Left ventricle myocardium inferior (tissue), 1 donor: ENCODE measurements at places on chromosomes 1 and 21. TPM values are rescaled to one million over a fixed set of nuclear protein-coding genes. Genes with fewer than 3 reads are reported as not detected.

GRCh38 chr1:238488401-238488800 is 597.7 kb upstream of the ZP4 start:
- no peak for DNase-seq

DNA sequence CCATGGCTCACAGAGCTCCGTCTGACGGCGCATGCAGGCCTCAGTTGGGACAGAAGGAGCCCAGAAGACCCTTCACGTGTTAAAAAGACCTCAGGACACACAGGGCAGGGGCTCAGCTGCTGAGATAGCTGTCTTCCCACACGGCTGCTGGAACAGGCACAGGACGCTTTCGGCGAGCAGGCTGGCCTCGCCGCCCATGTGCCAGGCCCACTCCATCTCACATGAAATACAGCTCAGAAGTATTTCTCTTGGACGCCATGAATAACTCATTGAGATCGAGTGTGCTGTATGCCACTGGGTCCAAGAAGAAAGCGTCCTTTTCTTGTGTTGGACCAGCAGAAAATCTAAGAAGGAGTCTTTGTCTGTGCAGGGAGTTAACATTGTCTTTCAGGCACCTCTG is 69.6 kb downstream of the SIM2 start:
- DNase-seq = no peak

DNA sequence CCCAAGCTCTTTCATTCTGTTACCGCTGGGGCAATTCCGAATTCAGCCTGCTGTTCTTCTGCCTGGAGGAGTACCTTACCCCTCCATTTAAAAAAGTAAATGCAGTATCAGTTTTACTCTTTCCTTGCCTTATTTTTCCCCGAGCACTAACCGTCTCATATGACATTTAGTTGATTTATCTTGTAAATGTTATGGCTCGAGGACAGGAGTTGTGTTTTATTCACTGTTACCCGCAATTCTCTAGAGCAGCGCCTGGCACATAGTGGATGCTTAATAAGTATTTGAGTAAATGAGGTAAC is 425 bp upstream of the TADA1 start:
- no peak for DNase-seq

- DNase-seq = no peak
Observed at GRCh38 chr1:77322061-77322900, 40.5 kb downstream of the AK5 start.

DNA sequence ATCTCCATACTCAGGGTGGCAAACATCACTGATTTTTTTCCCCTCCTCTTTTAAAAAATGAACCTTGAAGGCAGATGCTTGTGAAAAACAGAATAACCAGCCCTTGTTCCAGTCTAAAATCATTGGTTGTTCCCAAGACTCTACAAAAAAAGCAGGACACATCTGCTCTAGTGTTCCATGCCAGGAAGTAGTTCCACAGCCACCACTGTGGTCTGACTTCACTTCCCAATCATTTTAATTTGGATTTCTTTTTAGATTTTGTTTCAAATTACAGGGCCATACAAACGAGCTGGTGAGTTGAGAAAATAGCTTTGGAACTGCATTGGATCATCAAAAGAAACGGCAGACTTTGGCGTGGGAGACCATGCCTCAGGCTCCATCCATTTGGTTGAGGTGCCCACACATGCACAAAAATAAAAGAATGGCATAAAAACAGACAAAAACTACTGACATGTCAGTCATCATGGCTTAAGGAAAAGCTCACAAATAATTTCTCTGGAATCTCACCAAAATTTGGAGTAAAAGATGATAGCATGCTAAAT is 210.0 kb downstream of the GABPA start:
- DNase-seq = no peak

DNA sequence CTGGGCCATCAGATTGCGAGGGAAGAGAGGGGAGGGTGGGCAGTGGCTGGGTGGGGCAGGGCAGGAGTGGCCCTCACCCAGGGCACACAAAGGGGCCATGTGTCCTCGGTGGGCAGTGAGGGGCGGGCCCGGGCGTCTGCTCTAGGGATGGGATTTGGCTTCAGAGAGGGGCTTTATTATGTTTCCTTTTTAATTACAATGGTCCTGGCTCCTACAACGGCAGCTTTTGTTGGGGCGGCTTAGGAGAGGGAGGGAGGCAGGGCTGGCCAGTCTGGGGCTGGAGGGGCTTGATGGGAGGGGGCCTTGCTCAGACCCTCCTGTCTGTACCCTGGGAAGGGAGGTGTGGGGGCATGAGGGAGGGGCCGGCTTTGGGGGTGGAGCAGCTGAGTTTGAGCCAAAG is 102.8 kb upstream of the WNT4 start:
- no peak for DNase-seq

GRCh38 chr1:30923597-30923996 is 15.0 kb upstream of the SDC3 start:
- DNase-seq = no peak

GABRD gene
- total RNA-seq = 0.41 TPM

- no peak for DNase-seq
Observed at GRCh38 chr1:152412756-152413155, 1.3 kb downstream of the CRNN start.

- DNase-seq = peak; percentile 43
Observed at GRCh38 chr21:45846373-45847160, 135.0 kb upstream of the COL6A1 start.

TDRD10 gene
- total RNA-seq = 2.6 TPM

NLRP3 gene
- total RNA-seq = 0.66 TPM

GRCh38 chr21:42456457-42456856 is 39.6 kb downstream of the RSPH1 start:
- DNase-seq = no peak

DNA sequence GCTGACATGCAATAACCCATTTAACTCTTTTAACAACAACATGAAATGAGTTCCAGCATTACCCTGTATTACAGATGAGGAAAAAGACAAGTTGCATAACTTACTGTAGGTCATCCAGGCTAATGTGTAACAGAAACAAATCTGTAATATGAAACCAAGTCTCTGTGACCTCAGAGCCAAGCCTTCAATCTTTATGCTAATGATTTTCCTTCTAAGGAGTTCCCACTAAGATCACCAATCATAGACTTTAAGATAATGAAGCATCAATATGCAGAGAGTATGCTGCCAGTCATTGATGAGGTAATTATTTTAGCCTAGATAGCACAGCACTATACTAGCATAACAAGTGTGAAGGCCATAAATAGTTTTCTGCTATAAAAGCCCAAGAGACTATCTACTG is 35.6 kb upstream of the RNPC3 start:
- DNase-seq = no peak

DNA sequence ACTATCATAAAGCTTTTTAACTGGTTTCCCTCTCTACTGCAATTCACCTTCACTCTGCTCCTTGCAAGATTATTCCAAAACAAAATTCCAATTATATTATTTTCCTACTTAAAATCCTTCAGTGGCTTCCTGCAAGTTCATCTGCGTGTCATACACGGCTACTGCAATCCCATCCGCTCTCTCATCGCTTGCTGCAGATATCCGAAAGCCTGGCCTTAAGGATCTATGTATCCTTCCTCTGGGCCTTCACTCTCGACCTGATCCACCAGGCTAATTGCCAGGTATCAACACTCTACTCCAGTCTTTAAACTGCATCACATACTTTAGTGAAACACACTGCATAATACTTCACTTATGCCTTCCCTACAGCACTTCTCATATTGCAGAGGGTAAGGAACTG is 44.0 kb downstream of the VAV3 start:
- no peak for DNase-seq

DNA sequence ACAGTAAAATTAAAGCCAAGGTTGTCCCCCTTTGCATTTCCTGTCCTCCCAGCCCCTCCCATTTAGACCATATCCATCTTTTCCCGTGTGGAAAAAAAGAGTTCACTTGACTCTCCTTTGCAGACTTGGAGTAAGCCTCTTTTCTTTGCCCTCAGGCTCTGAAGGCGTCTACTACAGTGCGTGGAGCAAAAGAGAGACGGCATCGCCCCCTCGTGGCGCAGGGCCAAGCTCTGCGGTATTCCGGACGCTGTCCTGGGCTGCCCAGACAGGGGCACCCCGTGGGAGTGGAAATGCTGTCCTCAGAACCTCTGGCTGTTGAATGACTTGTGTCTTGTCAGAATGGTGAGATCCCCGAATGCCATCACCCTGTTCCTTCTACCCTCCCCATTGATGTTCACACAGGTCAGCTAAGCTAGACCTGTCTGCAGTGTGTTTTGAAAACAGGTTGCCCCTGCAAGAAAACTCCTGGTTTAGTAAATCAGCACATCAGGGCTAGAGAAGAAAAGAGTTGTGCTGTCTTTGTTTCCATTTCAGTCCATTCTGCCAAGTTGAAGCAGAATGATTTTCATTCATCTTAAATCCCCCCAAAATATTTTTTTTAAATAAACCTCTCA is 12.3 kb upstream of the GJA8 start:
- peak; percentile 64 for DNase-seq

GRCh38 chr1:22579541-22580155 is 16.4 kb downstream of the EPHA8 start:
- peak; percentile 46 for DNase-seq

RNF19B gene
- 15.4 TPM for total RNA-seq

DNA sequence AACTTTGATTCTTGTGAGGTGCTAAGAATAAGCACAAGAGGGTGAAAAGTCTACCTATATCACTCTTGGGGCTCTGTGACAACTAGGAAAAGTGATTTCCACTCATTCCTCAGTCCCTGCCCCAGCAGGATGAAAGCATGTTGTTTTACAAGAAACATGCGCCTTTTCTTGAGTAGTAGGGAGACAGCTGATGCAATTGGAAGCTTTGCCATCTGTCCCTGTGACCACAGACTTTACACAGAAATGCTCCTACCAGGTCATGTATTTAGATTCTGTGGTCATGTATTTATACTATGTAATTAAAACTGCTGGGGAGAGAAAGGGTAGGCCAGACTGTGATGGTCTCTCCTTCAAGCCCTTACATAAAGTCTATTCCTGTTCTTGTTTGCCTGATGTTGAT is 445.5 kb downstream of the PTPRC start:
- DNase-seq = no peak

- no peak for DNase-seq
Observed at GRCh38 chr1:172352435-172352834, 68.0 kb upstream of the C1orf105 start.

DNA sequence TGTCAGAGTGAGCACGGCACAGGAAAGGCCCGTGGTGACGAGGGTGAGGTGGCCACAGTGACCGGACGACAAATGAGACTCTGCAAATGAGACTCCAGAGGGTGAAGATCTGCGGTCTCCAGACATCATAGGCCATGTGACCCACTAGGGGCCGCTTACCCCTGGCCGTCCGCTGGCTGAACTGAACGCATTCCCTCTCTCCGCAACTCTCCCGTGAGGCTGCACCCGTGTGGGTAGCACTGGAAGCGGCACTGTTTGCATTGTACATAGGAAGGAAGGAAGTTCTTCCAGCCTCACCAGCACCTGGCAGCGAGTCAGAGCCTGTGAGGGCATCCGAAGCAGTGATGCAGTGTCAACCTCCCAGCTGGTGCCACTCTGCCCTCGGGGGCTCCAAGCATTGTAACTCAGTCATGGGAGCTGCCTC is 23.6 kb upstream of the SPSB1 start:
- no peak for DNase-seq

DNA sequence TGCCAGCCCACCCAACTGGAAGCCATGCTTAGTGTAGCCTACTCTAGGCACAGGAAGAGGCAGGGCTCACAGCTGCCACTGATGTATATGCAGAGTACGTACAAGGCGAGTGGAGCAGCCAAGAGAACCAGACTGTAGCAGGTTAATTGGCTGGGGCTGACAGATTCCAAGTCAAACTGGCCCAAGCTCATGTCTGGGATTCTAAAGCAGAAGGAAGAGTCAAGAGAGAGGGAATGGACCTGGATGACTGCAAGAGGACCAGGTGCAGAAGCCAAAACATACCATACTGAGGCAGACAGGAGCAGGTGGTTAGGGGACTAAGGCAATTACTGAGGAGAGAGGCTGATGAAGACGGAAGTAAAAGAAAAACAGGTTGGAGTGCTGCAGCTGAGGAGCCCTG is 51.3 kb upstream of the LRRN2 start:
- DNase-seq = no peak

DNA sequence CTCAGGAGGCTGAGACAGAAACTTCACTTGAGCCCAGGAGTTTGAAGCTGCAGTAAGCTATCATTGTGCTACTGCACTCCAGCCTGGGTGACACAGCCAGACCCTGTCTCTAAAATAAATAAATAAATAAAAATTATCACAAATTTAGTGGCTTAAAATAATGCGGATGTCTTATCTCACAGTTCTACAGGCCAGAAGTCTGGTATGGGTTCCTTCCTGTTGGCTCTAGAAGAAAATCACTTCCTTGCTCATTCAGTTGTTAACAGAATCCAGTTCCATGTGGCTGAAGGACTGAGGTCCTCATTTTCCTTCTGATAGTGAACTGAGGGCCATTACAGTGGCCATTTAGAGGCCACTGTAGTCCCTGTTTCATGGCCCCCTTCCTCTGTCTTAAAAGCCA is 94.6 kb upstream of the S1PR1 start:
- no peak for DNase-seq

GRCh38 chr1:42431514-42431913 is 24.3 kb downstream of the ZMYND12 start:
- no peak for DNase-seq

PPIAL4G gene
- total RNA-seq = not detected

- no peak for DNase-seq
Observed at GRCh38 chr1:246827396-246827795, 103.2 kb downstream of the SCCPDH start.

LCE3E gene
- total RNA-seq = not detected

MTMR11 gene
- 4.9 TPM for total RNA-seq

NFIA gene
- total RNA-seq = 90.2 TPM

- no peak for DNase-seq
Observed at GRCh38 chr1:91630803-91631202, 130.2 kb downstream of the CDC7 start.

DNA sequence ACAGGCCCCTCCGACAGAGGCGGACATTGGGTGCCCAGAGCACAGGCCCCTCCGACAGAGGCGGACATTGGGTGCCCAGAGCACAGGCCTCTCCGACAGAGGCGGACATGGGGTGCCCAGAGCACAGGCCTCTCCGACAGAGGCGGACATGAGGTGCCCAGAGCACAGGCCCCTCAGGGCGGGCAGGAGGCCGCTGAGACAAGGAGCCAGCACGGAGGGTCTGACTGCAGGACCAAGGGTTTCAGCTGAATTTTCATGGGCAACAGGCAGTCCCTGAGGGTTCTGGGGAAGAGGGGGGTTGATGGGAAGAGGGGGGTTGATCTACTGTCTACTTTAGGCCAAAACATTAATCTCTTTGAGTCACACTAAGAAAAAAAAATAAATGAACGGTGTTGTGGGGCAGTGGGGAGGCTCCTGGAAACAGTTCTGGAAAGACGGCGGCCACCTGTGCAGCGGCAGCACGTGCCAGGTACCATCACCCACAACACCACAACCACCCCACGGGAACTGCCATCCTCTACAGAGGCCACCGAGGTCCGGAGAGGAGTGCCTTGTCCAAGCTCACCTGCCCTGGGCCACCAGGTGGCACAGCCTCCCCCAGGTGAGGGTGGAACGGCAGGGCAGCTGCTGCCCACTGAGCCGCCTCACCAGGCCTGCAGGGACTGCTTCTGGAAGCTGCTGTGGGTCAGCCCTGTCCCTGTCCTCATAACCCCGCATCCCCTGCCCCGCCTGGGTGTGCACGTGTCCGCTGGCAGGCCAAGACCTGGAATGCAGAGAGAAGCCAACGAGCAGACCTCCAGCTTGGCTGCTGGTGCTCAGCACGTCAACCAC is 20.5 kb downstream of the PRDM15 start:
- no peak for DNase-seq

GRCh38 chr1:78856096-78856495 is 150.4 kb downstream of the ADGRL4 start:
- DNase-seq = no peak

GRCh38 chr1:201539561-201540431 is 869 bp downstream of the NAV1 start:
- DNase-seq = peak; percentile 59

PLPPR4 gene
- total RNA-seq = 0.11 TPM
